ENCODE measurements at places on chromosomes 5 and 9. TPM values are rescaled to one million over a fixed set of nuclear protein-coding genes. Genes with fewer than 3 reads are reported as not detected.

AFAP1L1 gene
- 26.6 TPM for total RNA-seq

SPOCK1 gene
- 8.4 TPM for total RNA-seq

GRCh38 chr5:350355-350754 lies 28.8 kb downstream of the AHRR start:
- DNase-seq, result no peak

DNA sequence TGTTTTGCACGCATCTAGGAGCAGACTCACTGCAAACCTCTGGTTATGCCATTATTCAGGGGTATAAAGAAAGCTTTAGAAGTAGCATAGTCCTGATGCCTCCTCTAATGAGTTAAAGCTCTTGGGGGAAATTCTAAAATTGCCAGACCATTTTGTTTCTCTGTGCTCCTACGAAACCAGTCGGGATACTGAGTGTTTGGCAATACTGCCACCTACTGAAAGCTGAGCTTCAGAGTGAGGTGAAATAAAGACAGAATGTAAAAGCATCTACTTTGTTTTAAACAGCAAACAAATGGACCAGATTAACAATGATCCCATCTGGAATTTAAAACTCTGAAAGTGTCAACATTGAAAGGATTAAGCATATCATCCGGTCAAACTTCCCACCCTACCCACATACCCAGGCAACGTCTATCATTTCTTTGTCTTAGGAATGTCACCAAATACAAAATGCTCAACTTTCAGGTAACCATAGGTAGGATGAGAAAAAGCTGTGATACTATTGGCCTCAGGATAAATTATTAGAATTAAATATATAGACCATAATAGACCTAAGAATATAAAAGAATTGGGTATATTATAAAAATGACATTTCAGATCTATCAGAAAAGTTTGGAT lies 77.8 kb upstream of the SHISAL2B start:
- DNase-seq, result no peak

Data from lower lobe of right lung (tissue), 2 donors.